ENCODE measurements at places on chromosomes 7 and 10.

- peak; percentile 4 for DNase-seq
These were observed 694 bp upstream of the WASL start for GRCh38 chr7:123749537-123749857.

- no peak for DNase-seq
These were observed 282.1 kb upstream of the PPP2R2D start for GRCh38 chr10:131618587-131619267.

- DNase-seq = no peak
These were observed 312.3 kb downstream of the REEP3 start for GRCh38 chr10:63833411-63834060.

DNA sequence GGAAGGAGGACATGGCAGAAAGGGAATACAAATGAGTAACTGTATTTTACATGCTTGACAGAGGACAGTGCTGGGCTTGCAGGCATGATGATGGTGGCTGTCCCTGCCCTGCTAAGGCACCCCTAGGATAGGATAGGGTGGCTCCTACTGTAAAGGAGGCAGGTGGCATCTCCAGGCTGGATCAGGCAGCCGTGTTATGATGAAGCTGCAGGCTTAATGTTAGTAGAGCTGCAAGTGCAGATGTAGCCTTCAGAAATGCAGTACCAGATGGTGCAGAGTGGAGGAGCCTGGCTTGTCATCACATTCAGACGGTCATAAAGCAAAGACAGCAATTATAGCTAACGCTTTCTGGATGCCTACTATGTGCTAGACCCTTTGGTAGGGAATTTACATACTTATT is 287.9 kb upstream of the PODXL start:
- no peak for DNase-seq

- no peak for DNase-seq
These were observed 5.5 kb upstream of the CPXM2 start for GRCh38 chr10:123897146-123897545.

GRCh38 chr7:83486536-83486935 is 162.4 kb downstream of the SEMA3E start:
- DNase-seq = no peak

- DNase-seq = no peak
These were observed 92.0 kb downstream of the ZFAND4 start for GRCh38 chr10:45580371-45581215.

- DNase-seq = no peak
These were observed 52.8 kb upstream of the ZPBP start for GRCh38 chr7:50145801-50146338.

Data from activated T-helper 1 cell treated with Interleukin-2 at 50 U/mL for 16 hours (primary cell).